Fibroblast of the conjunctiva (primary cell): ENCODE measurements at places on chromosomes 3 and 15.
A peak's percentile ranks its signal among the peaks of the same experiment; 100 is the strongest.

- DNase-seq: no peak
Observed at GRCh38 chr3:34676436-34676835, 878.0 kb downstream of the PDCD6IP start.

- peak; percentile 54 for DNase-seq
Observed at GRCh38 chr15:67508407-67508806, 12.5 kb upstream of the C15orf61 start.

DNA sequence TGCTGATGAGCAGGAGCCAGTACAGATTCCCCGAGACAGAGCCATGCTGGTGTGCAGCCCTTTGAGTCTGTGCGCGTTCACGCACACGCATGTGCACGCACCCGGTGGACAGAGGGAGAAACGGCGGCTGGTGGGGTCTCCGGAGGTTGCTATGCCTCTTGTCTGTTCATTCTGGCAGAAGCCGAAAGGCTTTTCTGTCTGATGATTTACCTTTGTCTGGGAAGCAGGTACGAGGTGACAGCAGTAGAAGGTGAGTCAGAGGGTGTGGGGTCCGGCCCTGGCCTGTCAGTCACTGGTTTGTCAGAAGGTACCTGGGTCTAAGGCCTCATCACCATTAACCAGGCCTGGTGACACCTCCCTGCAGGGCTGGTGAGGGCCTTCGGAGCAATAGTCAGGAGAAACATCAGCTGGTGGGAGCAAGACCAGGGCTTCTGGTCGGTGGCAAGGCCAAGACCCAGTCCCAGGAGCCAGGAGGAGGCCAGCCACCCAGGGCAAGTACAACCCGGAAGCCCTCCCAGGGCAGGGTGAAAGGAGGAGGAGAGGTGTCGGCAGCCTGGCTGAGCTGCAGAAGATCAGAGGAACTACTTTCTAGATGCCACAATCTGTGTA, 7.5 kb downstream of the PCSK6 start:
- no peak for DNase-seq

GRCh38 chr15:37792351-37792750, 142.1 kb upstream of the TMCO5A start:
- no peak for DNase-seq

GRCh38 chr3:105399062-105399461, 32.4 kb downstream of the ALCAM start:
- no peak for DNase-seq

DNA sequence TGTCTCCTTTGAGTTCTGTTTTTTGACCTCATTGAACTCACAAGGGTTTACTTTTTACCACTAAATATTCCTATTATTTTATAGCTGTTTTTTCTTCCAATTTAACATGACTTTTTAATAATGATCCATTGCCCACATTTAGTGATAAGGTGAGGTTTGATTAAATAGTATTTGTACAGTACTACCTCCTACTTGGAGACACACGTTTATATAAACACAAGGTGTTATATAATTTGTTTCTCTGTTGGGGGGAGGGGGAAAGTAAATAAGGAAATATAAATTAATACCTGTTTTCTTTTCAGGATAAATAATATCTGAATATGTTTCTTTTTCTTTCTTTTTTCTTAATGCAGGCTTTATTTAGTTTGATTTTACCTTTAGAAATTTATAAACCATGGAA, 281.3 kb downstream of the LPP start:
- no peak for DNase-seq

GRCh38 chr3:126751611-126752302, 47.7 kb downstream of the CHCHD6 start:
- no peak for DNase-seq

- peak; percentile 3 for DNase-seq
Observed at GRCh38 chr3:414063-414462, 217.5 kb downstream of the CHL1 start.

GRCh38 chr3:79297245-79297960, 470.4 kb downstream of the ROBO1 start:
- peak; percentile 84 for DNase-seq

DNA sequence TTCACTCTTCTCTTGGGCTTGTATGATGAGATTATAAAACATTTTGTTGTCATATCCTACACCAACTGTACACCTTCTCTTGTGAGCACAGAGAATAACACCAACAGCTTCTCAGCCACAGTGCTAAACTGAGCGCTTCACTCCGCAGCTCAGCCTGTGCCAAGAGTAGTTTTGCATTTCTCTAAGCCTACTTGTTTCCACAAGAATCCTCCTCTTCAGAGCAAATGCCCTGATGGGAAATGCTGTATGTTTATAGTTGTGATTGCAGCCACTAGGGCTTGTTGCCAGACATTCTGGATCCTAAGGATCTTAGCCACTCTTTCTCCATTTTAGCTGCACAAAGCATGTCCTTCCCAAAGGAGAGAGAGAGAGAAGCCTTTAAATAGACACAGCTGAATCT, 138.8 kb upstream of the PLXND1 start:
- peak; percentile 54 for DNase-seq

DNA sequence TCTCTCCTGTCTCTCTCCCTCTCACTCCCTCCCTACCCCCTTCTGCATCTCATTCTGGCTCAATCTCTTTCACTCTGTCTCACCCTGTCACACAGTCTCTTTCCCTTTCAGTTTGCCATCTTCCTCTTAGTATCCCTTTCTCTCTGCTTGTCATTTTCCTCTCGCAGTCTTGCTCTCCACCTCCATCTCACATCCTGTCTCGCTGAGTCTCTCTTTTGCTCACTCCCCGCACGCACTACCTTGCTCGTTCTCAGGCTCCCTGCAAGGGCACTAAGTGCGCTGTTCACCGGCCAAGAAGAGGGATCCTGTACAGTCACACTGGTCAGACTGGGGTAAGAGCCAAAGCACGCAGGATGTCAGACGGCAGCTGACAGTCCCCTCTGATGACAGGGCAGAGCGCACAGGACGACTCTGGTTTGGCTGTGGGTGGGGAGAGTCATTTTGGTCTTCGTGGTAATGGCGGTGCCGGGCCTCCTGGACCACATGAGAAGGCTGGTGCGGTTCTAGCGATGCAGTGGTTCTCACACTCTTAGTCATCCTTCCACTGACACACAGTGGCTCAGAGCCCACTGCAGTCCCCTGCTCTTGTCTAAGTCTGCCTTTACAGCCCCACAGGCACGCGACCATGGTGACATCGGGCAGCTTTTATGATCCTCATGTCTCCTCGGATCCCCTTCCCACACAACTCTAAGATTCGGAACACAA, 356.8 kb downstream of the FOXP1 start:
- DNase-seq: no peak

DNA sequence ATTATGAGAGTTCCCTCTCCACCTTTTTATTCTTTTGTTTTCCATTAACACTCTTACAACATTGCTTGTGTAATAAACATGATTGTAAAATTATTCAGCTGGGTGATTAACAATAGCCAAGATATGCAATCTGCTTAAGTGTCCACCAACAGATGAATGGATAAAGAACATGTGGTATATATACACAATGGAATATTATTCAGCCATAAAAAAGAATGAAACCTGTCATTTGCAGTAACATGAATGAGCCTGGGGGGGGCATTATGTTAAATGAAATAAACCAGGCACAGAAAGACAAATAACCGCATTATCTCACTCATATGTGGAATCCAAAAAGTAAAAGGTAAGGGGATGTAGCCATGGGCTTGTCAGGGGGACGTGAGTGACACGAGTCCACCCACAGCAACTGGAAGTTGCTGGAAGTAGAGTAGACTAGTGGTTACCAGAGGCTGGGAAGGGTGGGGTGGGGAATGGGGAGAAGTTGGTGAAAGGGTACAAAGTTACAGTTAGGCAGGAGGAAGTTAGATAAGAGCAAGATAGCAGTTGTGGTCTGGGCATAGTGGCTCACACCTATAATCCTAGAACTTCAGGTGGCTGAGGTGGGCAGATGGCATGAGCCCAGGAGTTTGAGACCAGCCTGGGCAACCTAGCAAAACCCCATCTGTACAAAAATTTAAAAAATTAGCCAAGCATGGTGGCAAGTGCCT, 28.7 kb upstream of the CD47 start:
- DNase-seq: no peak

GRCh38 chr15:32098033-32098432, 67.7 kb downstream of the CHRNA7 start:
- no peak for DNase-seq

DNA sequence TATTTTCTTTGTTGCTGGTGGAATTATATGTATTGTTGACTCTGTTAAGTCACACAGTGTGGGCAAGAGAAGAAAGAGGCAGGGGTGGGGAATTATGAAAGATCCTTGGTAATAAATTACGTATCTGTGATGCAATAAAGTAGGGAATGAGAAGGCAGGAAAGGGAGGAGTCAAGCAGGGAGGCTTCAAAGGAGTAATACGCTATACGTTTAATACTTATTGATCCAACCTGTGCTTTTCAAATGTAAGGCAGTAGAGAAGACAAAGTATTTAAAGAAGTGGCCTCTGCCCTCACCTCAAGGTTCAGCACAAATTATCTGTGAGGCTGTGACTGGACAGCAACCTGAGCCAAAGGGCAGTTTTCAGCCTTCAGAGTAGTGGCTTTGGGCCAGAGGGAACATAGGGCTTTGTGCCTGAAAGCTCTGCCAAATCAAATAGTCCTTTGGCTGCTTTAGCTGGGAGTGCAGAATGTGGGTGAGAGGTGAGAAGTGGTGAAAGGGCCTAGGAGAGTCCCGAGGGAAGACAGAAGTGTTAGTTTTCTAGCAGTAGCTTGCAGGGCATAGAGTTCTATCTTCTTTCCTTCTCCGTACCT, 1.2 kb upstream of the PLIN1 start:
- DNase-seq: peak; percentile 89

DNA sequence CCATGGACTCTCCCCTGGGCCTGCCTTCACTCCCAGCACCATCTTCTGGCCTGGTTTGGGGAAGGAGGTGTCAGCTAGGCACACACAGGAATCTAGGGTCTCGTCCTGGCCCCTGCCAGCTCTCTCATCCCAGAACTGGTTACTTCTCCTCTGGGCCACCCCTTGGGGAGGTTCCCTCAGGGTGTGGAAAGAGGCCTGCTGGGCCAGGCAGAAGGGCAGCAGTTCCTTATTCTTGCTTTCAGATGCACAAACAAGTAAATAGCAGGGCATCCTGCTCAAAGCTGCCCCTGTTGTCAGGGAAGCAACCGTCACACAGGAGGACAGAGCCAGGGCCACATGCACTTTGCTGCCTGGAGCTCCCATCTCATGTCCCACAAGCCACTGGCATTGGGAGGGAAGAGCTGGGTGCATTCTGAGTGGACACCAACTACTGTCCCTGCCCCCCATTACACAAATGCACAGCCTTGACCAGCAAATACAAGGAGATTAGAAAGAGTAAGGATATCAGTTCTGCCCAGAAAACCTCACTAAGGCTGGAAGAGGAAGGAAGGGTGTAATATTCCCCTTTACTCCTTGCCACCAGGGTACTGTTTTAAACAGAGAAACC, 108.8 kb upstream of the HACD2 start:
- DNase-seq: no peak

GRCh38 chr3:136177876-136178275, 18.3 kb downstream of the MSL2 start:
- no peak for DNase-seq

DNA sequence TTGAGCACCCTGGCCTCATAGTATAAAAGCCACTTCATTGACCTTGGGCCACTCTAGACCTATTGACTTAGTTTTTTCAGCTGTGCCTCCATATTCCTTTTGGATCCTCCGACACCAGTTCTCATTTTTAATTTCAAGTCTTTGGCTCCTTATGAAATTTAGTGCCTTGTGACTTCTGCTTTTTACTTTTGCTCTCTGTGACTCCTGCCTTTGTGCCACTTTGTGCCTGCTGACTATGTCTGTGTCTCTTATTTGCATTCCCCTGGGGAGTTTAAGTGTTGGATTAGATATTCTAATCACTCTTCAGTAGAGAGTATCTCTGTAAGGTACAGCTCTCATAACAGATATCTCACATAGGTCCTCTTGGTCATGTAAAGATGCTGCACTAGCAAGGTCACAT, 39.6 kb upstream of the GPR149 start:
- DNase-seq: no peak

GRCh38 chr3:19540464-19540863, 392.2 kb downstream of the KCNH8 start:
- no peak for DNase-seq

GRCh38 chr15:89293012-89293411, 41.6 kb downstream of the POLG start:
- no peak for DNase-seq

DNA sequence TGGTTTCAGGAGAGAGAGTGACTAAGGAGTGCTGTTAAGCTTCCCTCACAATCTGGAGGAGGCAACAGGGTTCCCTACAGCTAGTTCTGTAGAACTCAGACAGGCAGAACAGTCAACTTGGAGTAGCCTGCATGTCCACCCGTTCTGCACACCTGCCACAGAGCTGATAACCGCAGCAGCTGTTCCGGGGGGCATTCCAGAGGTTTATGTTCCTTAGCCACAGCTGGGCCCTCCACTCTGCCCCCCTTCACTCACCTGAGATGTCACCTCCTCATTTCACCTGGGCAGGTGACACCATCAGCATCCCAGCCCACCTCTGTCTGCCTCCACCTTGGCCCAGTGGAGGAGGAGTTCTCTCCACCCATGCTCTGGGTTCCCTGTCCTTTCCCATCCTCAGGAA, 22.6 kb downstream of the XYLB start:
- DNase-seq: no peak

- DNase-seq: no peak
Observed at GRCh38 chr3:49465270-49466034, 4.6 kb upstream of the DAG1 start.
